Fibroblast of skin of scalp (primary cell): ENCODE measurements at places on chromosomes 1 and 21.

DNA sequence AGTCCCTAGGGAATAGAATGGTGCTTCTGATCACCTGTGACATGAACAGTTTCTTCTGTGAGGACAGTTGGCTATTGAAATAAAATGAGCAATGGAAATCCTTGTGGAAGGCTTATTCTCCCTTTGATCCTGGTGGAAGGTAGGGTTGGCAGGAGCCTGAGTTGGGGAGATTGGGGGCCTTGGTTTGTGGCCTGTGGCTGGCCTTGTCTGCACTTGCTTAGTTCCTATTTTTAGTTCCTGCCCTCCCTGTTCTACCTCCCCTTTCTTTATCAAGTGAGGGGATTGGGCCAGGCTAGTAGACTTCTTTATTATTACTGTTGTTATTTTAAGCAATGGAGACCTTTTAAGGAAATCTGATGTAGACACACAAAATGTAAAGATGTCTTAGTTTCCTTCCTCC is 8.2 kb downstream of the DMRTB1 start:
- no peak for DNase-seq

GRCh38 chr1:242641461-242641860 is 117.0 kb upstream of the PLD5 start:
- no peak for DNase-seq

DNA sequence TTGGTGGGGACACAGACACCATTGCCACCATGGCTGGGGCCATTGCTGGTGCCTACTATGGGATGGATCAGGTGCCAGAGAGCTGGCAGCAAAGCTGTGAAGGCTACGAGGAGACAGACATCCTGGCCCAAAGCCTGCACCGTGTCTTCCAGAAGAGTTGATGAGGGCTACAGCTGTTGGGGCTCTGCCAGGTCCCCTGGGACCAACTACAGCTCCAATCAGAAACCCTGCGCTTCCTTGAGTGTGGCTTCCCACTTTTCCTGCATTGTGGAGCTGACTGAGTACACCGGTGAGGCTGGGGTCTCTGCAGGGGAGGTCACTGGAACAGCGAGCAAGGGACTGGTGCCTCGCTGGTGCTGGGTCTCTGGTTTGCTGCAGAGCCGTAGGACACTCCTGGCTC is 4.5 kb downstream of the ADPRS start:
- no peak for DNase-seq

DNA sequence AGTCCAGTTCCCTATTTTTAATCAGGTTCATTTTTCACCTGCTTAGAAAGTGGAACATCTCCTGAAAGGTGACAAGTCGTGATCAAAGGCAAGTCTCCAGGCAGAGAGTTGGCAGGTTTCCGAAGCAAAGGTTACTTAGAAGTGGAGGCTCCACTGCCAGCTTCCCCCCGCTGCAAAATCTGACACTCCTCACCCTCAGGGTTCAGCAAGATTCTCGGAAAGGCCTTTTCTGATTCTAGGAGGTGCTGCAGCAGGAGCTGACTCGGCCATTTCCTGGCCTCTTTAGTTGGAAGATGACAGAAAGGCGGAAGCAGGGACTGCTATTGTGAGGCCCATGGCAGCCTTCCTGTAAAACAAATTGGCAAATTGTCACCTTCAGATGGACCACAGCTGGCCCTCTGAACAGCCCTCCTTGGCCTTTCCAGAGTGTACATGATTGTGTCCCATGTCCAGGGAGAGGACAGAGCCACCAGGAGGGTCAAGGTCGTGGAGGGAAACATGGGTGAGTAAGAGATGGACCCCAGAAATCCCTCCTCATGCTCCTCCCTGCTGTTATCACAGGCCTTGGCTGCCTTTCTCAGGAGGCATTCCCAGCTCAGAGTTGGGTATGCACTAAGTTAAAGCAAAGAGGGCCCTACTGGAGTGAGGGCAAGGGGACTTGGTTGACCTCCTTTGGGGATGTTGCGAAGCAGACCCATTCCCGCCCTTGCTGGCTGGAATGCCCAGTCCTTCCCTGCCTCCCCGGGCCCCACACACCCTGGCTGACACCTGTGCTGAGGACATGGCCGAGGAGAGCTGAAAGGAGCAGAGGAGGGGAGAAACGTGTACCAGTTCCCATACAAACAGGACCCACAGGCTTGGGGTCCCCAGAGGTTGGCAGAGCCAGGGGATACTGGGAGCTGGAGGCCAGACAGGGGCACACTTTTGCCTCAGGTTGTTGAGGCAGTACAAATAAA is 115.5 kb upstream of the IRF2BP2 start:
- no peak for DNase-seq

GRCh38 chr1:197798492-197798891 is 23.2 kb upstream of the DENND1B start:
- DNase-seq: no peak

GRCh38 chr21:15809065-15809464 is 79.3 kb downstream of the USP25 start:
- DNase-seq: peak; percentile 5

GRCh38 chr1:171206204-171206977 is 21.3 kb downstream of the FMO2 start:
- DNase-seq: no peak

DNA sequence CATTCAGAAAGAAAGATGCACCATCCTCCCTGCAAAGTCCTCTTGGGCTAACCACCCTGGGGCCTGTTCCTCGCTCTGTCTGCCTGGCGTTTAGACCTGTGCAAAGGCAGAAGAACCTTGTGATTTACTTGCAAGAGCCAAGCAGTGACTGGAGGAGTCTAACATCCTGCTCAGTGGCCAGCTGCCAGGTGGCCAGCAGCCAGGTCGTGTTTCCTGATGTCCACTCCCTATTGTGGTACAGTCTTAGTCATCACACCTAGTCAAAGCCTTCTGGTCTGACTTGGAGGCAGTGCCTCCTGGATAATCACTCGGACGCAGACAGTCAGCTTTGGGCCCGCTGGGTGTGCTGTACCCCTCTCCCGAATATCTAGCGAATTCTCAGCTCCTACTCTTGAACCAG is 118.1 kb downstream of the PGBD5 start:
- DNase-seq: peak; percentile 40

GRCh38 chr1:87853576-87854351 is 525.1 kb downstream of the LMO4 start:
- peak; percentile 38 for DNase-seq

DNA sequence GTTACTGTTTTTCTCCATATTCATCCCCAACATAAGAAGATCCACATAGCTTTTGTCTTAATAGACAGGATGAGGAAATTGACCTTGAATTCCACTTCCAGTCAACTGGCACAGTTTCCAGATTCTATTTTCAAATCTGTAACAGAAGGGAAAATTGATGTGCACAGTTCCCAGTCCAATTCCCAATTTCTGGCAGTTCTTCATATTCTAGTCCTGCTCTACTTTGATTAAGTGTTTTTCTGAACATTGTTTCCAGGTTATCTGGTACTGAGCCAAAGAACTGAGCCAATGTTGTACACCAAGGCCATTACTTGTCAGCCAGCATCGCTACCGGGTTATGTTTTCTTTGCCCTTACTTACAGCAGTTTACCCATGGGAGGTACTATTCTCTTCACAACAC is 1755.4 kb downstream of the PLA2G4A start:
- no peak for DNase-seq

DNA sequence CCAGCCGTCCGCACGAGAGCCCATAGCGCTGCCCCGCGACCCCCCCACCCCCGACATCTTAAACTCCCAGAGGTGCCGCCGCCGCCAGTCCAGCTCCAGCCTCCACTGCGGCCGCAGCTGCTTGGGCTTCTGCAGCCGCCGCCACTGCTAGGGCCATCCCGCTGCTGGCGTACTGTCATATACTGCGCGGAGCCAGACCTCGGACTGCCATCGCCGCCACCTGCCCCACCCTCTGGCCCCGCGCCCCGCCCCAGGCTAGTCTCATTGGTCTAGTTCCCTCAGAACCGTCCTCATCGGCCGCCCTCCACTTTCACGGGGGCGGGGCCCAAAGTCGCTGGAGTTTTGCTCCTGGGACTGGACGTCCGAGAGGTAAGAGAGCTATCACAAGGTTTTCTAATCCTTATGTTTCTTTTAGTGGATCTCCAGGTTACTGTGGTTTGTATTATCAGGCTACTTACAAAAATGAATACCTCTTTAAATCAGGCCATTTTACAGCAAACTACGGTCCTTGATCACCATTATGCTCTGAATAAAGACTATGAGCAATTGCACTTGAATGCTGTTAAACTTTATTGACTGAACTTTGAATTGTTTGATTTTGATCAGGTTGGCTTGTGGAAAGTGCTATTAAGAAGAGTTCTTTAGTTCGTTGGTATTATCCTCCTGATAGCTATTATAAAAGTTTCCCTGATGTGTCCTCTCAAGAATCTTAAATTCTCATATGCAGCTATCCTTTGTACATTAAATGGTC is 2.8 kb upstream of the CD1D start:
- DNase-seq: peak; percentile 74

- DNase-seq: no peak
These were observed 84.8 kb upstream of the ATP1A1 start for GRCh38 chr1:116288201-116288598.

DNA sequence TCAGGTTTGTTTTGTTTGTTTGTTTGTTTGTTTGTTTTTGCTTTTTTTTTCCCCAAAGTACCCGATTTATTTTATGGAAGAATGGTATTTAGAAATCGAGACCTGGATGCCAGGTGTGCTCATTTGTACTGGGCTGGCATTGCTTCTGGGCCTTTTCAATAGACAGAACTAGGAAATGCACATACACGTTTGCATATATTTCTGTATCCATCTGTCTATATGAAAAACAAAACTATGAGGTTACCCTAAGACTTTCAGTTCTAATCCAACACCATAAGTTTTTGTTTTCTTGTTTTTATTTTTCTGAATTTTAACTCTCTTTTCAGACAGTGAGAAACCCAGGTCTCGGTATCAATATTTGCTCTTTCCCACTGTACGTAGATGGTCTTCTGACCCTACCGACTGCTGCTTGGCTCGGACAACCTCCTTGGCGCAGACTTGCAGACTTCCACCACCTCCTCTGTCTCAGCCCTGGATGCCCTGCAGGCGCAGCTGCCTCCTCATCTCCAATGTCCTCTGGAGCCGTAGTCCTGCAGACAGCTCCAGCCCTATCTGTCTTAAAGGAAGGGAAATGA is 171.7 kb downstream of the NEK7 start:
- DNase-seq: no peak

DNA sequence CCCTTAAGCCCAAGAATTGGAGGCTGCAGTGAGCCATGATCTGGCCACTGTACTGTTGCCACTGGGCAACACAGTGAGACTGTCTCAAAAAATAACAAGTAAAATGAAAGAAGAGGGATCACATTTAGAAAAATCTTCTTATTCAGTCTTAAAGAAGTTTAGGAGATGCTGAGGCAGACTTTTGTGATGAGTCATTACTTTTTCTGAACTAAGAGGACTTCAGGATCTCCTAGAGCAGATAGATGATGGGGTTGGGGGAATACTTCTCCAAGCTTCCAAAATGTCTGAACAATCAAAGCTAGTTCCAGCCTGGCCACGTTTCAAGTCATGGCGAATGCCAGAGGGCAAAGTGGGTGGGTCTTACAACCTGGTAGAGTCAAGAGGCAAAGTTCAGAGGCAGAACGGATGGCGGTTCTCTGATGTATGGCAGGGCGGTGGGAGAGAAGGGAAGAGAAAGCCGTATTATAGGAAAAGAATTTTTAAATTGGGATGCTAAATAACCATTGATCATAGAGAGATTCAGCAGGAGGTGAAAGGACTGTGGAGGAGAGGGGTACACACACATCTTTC is 2.1 kb upstream of the CIART start:
- no peak for DNase-seq

DNA sequence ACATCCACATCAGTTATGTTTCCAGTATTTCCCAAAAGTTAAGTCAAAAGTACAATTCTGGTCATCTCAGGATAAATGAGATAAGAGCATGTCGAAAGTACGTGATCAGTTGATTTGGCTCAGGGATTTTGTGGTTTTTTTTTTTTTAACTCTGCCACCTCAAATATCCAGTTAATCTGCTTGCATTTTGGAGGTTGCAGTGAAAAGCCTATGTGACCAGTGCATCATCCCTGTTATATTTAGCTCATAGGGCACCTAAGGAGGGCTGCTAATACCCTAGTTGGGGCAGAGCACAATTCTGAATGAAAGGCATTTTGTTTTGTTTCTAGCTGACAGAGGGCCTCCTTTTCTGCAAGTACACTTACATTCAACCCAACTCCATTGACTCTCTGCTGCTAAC is 31.7 kb upstream of the RGS16 start:
- DNase-seq: no peak

DNA sequence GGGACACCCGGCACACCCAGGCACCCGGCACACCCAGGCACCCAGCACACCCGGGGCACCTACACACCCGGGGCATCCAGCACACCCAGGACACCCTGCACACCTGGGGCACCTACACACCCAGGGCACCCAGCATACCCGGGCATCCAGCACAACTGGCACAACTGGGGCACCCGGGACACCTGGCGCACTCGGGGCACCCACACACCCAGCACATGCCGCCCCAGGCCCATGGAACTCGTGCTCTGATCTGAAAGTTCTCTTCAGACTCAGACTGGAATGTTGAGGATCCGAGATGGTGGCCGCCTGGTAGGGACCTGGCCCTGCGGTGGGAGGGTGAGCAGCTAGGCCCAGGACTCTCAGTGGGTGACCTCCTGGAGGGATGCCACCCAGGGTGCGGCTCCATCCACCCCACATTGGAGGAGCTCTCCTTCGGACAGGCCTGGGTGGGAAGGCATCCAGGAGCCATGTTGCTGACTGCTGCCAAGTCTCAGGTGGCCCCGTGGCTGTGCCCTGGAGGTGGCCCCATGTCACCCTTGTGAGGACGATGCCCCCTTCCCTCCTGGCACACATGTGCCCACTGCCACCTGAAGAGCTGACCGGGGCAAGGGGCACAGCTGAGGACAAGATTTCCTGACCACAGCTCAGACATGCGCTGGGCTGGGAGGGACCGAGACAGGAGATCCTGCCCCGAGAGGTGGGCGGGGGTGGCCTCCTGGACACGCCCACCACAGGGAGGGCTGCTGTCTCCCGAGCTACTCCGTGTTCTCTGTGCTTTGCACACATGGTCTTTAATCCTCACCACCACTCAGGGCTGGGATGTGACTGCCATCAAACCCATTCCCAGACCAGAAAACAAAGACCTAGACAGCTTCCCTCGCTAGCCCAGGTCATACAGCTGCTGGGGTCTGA is 37.0 kb downstream of the UBE2G2 start:
- no peak for DNase-seq

- no peak for DNase-seq
These were observed 22.1 kb upstream of the SMYD3 start for GRCh38 chr1:246528933-246529731.

- DNase-seq: no peak
These were observed 13.7 kb upstream of the VPS45 start for GRCh38 chr1:150053926-150054325.

- DNase-seq: no peak
These were observed 735 bp upstream of the HES3 start for GRCh38 chr1:6243053-6243834.

GRCh38 chr21:22355949-22356348 is 1357.7 kb downstream of the NCAM2 start:
- no peak for DNase-seq
